Tibial nerve (tissue), 4 donors: ENCODE measurements at places on chromosomes 16 and 17.

DNA sequence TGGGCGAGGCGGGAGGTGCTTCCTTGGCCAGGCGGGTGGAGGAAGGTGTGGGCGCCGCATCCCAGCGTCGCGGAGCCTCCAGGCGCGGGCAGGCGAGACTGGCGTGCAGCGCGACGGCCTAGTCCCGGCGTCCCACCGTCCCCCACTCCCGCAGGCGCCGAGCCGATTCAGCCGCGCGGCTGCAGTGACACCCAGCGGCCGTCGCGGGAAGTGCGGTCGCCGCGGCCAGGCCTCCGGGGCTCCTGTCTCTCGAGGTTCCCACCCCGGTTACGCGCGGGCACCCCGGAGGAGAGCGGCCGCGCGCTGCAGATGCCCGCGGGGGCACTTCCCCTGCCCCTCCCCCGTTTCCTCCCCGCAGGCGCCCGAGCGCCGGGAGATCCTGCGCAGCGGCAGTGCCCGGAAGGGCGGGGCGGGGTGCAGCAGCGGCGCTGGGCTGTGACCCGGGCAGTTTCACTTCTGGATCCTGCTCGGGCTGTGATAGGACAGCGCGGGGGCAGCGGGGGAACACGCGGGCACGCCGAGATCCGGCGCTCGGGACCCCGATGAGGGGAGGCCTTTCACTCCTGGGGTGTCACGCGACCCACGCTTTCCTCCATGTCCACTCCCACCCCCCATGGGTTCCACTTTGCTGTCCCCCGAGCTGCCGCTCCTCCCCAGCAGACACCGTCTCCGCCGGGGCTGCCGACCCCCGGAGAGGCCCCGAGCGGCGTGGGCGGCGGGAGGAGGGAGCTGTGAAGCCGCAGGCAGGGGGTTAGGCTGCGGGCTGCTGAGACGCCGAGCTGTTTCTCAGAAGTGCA is 16.6 kb downstream of the GRB7 start:
- H3K27me3 ChIP-seq, result no peaks in the 10 kb centered on the region
- peak; percentile 71 for DNase-seq
- H3K36me3 ChIP-seq, result no peaks in the 10 kb centered on the region

DNA sequence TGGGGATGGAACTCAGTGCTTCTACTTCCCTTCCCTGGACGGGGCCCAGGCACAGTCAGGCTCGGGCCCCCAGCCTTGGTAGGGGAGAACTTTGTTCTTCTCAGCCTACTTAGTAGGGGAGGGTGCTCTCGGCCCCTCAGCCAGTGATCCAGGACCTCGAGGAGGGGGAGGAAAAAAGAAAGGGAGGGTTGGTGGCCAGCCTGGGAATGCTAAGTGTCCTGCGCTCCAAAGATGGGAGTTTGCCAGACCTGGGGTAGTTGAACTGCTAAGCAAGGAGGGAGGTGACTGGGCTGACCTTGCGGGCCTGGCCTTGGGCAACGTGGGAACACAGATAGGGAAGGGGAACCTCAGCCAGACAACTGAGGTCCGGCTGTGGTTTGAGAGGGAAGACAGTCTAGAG is 12.2 kb downstream of the ADGRG1 start:
- peak overlapping the region; percentile 95 for H3K27ac ChIP-seq
- no peak for DNase-seq
- H3K27me3 ChIP-seq, result peaks cover 8% of the 10 kb centered on the region
- peaks cover 50% of the 10 kb centered on the region for H3K4me1 ChIP-seq

DNA sequence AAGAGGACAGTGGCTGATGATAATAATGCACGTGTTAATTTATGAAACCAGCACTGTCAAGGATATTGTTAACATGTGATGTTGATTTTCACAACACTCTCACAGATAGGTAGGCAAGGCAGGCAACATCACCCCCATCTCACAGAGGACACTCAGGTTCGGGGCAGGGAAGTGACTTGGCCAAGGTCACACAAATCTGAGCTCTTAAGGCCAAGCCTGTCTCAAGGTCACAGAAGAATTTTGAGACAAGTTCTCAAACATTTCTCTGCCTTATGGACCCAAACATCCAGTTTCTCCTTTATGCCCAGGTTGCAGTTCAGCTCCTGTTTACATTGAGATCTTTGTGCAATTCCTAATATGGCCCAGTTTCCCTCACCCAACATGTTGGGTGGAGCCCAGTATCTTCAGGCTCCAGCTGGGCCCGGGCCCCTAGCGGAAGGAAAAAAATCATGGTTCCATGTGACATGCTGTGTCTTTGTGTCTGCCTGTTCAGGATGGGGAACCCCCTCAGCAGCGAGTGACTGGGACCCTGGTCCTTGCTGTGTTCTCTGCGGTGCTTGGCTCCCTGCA is 1.3 kb downstream of the SLC2A4 start:
- H3K4me1 ChIP-seq, result peaks cover 5% of the 10 kb centered on the region
- DNase-seq, result no peak
- no peaks in the 10 kb centered on the region for H3K27me3 ChIP-seq
- no peaks in the 10 kb centered on the region for H3K36me3 ChIP-seq
- no peak overlapping the region for H3K4me3 ChIP-seq

DNA sequence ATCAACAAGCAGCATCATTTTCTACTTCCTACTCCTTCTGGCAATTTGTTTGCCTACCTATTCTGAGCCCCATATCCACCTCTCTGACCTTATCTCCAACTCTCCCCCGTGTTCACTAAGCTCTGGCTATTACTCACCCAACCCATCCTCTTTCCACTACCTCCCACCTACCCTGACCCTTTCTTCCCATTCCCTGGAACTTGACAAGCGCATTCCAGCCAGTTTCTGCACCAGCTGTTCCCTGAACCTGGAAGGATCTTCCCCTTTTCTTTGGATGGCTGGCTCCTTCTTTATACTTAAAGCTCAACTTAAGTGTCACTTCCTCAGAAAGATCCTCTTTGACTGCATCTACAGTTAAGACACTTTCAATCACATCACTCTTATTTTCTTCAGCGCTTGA is 2.2 kb downstream of the DCUN1D3 start:
- no peaks in the 10 kb centered on the region for H3K27me3 ChIP-seq
- peaks cover 26% of the 10 kb centered on the region for H3K36me3 ChIP-seq
- no peak for DNase-seq
- H3K27ac ChIP-seq, result peak overlapping the region; percentile 12

DNA sequence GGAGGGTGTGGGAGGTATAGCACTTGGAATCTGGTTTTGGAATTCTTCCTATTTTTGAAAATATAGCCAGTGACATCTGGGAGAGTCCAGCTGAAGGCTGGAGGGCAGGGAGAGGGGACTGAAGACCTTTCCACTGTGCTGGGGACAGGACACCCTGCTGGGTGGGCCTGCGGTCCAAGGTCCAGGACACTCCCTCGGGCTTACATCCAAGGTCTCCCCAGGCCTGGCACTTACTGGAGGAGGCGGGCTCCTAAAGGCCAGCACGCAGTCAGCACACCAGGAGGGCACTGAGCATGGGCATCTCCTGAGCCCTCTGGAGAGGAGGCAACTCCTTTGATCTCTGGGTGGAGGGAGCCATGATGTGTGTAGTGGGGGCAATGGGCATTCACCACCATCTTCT is 35.5 kb upstream of the ETV4 start:
- H3K36me3 ChIP-seq, result no peaks in the 10 kb centered on the region
- DNase-seq, result no peak
- H3K27ac ChIP-seq, result no peak overlapping the region
- H3K27me3 ChIP-seq, result no peaks in the 10 kb centered on the region
- peaks cover 20% of the 10 kb centered on the region for H3K4me1 ChIP-seq
- no peak overlapping the region for H3K4me3 ChIP-seq

- no peaks in the 10 kb centered on the region for H3K36me3 ChIP-seq
- H3K4me1 ChIP-seq, result no peaks in the 10 kb centered on the region
Observed at GRCh38 chr17:36760425-36760824, 159.0 kb downstream of the MRM1 start.
